ENCODE measurements at places on chromosomes 1 and 21.

DNA sequence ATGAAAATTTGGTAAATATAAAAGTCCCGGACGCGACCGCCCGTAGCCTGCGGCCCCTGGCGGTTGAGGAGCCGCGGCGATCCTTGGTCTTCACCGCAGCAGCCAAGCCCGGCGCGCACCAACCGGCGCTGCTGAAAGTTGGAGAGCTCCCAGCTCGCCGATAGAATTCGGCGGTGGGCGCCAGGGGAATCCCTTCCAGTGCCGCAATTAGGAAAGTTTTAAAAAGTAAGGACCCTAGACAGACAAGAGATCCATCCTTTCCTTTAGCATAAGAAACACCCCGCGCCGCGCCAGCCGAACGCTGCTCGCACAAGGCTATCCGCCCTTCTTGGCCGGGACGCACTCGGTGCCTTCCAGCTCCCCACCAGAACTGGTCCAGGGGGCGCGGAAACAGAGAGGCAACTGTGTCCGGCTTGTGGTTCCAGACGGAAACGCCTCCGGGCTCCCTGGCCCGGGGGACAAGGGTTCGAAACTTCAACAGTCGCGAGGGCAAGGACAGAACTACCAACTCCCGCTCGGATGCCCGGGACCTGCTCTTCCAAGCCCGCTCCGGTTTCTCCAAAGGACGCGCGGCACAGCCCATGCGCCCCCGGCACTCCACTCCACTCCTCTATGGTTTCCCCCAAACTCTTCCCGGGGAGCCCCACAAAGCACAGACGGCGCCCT, 1.7 kb downstream of the FAM78B start:
- DNase-seq: no peak

GRCh38 chr1:233295237-233295974, at the start of gene PCNX2:
PCNX2 (minus strand) TSS chr1:233295725; CDS start chr1:233295478, 247 bp downstream.
- peak; percentile 81 for DNase-seq

DNA sequence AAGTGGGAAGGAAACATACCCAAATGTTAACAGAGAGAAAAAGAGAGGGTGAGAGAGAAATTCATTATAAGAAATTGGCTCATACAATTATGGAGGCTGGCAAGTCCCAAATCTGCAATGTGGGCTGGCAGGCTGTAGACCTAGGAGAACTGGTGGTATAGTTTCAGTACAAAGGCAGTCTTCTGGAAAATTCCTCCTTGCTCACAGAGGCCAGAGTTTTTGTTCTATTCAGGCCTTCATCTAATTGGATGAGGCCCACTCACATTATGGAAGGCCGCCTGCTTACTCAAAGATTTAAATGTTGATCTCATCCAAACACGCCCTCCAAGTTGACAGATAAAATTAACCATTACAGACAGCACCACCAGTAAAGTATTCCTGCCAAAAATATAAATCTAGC, 36.1 kb upstream of the CAPZB start:
- DNase-seq: no peak

GRCh38 chr1:119336848-119337247, 31.7 kb upstream of the HAO2 start:
- DNase-seq: no peak

- no peak for DNase-seq
These were observed 11.7 kb upstream of the SYPL2 start for GRCh38 chr1:109454497-109455133.

DNA sequence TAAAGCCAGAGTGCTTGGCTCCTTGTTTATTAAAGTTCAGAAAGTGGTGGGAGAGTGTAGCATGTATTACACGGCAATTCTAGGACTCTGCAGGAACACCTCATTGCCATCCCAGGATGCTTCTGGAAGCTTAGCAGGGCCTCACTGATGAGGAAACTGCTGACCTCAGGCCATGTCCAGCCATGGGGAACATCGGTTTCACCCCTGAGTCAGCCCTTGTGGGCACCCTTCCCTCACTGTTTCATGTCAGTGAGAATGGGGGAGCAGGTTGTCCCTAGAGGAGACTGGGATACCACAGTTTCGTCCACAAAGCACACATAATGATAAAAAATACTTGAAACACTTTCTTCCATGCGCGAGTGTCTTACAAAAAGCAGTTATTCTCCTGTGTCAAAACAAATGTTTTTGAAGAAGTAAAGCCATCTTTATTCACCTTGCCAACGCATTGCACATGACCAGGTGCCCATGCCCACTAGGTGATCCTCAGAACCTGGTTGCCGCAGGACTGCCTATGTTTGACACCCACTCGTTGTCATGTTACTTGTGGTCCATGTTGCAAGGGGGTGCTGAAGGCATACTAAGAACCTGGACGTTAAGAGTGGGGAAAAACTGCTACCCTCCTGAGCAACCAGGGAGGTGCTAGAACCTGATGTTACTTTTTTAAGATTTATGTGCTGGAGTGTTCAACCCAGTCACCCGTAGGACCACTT, 41.2 kb upstream of the TTC22 start:
- DNase-seq: no peak

DNA sequence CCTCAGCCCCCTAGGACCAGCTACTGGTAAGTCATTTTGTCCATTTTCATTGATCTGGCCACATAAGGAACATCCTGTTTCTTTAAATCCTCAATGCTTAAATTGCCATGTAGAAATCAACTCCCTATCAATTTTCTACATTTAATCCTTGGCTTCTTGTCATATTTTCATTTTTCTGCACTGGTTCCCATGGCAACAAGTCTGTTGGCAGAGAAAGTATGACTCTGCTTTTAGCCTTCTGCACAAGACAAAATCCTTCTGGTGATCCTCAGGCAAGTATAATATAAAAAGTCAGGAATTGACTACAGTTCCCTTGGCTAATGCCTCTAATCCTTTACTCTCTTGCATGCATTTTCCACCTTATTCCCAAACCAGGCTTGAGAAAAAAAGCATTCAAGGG, 65.0 kb downstream of the LRRC40 start:
- DNase-seq: no peak

GRCh38 chr1:98969798-98970490, 34.7 kb downstream of the PLPPR5 start:
- DNase-seq: no peak

- DNase-seq: peak; percentile 68
These were observed at the start of gene SAMD11 for GRCh38 chr1:923131-923990. SAMD11 (plus strand) TSS chr1:923923; CDS start chr1:924432, 509 bp downstream.

DNA sequence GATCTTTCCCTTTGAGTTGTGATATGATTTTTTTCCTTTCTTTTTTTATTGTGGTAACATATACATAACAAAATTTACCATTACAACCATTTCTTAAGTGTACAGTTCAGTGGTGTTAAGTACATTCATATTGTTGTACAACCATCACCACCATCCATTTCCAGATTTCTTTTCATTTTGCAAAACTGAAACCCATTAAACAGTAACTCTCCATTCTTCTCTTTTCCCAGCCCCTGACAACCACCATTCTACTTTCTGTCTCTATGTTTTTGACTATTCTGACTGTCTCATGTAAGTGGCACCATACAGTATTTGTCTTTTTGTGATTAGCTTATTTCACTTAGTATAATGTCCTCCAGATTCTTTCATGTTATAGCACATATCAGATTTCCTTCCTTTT, 30.3 kb downstream of the CEP350 start:
- DNase-seq: no peak

GRCh38 chr21:37367703-37368540, 1.3 kb downstream of the DYRK1A start:
- DNase-seq: no peak

- DNase-seq: no peak
These were observed 4.3 kb downstream of the GALNT2 start for GRCh38 chr1:230071316-230071715.

DNA sequence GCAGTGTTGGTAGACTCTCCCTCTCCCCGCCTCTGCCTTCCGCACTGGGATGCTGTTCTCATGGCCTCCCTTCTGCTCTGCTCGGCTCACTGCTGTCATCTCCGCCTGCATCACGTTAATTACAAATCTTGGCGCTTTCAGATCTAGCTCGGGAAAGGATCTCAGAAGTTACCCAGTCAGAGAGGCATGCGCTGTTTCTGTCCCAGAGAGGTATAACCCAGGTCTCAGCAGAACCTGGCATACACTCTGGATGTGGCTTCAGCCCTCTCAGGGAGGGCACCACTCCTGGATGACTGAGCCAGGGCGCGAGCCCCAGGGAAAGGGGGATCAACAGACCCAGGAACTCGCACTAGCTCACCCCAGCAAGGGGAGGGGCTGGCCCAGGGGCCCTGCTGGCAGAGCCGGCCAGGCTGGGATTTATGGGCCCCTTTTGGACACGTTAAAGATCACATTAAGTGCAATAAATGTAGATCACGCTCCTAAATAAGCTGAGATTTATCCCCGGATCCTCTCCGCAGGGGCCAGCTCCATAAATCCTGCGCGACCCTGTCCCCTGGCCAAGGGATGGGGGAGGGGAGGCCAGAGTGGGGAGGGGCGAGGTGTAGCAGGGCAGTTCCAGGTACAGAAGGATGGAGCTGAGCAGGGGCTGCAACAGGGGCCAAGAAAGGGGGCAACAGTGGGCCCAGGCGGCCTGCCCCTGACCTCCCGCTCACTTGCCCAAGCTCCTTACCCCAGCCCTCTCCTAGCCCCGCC, 101.3 kb upstream of the ZBTB40 start:
- no peak for DNase-seq

DNA sequence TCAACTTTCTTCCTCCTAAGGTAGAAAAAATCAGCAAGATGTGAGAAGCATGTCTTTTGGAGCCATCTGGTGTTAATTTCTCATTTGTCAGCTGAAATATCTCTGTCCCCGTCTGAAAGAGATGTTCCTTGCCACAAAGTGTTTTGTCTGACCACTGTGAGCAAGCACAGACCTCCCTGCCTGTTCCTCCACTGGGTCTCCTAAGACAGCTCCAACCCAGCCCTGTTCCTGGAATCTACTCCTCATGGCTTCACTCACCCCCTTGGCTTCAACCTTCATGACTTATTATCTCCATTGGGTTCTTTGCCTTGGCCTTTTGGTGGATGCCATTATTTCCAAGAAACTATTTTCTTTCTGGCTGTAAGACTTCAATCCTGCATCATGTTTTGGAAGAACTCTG, 65.7 kb upstream of the CACHD1 start:
- no peak for DNase-seq

GRCh38 chr1:16921391-16922185, at the start of gene CROCC:
CROCC (plus strand) TSS chr1:16921931; CDS start chr1:16922019, 88 bp downstream.
- DNase-seq: peak; percentile 74

- DNase-seq: no peak
These were observed 119.8 kb upstream of the SLC25A33 start for GRCh38 chr1:9419369-9420041.

- no peak for DNase-seq
These were observed 271.4 kb downstream of the TBX15 start for GRCh38 chr1:118716775-118717174.

GRCh38 chr21:31530364-31530763, 129.1 kb upstream of the SOD1 start:
- no peak for DNase-seq

DNA sequence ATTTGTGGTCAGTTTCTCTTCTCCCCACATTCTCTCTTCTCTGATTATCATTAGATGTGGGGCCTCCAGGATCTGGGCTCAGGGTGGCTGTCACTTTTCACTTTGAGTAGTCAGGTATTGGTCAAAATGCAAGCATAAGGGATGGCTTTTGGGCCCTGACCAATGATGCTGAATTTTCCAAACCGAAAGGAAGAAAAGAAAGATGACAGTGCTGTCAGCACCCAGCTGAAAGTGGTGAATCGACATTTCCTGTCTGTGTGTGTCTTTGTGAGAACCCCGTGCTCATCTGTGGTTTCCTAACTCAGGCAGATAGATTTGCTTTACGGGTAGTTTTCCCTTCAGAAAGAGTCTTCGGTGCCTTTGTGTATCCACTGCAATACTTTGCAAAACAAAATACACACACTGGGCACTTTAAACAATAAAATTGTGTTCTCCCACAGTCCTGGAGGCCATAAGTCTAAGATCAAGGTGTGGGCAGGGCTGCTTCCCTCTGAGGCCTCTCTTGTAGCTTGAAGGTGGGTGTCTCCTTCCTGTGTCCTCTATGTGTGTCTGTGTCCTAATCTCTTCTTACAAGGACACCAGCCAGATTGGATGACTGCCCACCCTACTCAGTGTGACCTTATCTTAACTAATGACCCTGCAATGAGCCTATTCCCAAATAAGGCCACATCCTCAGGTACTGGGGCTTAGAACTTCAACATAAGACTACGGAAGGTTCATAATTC, 274.8 kb upstream of the AJAP1 start:
- DNase-seq: no peak

DNA sequence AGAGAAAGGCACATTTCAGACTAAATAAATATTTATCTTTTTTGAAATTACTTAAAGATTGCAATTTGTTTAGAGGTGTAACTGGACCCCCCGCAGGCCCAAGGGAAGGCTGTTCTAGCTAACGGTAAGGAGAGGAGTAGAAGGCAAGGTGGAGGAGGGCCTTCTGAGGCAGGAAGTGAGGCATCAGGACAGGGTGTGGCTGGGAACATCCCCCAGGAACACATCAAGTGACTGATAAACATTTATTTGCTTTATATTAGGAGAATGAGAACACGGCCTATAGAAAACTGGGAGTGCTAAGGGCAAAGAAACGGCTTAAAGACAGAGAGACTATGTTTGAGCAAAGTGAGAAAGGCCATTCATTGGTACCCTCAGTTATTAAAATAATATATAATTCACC, 23.2 kb downstream of the HIVEP3 start:
- DNase-seq: no peak

DNA sequence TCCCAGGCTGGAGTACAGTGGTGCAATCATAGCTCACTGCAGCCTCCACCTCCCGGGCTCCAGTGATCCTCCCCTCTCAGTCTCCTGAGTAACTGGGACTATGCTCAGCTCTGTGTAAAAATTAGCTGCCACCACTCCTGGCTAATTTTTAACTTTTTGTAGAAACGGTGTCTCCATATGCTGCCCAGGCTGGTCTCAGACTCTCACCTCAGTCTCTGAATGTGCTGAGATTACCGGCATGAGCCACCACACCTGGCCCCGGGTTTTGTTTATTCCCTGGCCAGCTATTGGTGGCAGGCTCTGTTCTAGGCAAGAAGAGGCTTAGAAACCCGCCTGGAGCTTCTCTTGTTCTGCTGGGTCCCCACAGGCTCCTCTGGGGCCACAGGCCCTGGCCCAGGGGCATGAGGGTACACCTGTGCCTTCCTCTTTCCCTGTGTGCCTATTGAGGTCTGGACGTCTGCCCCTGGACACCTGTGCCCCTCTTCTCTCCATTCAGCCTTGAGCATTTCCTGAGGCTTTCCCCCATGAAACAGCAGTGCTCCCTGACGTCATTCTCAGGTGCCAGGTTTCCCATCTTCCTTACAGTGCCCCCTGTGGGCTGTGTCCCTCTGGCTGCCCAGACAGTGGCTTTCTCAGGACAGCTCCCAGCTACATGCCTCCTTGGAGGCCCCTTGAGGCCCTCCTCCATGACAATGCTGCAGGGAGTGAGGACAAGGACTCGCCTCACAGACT, 57.5 kb downstream of the PCP4 start:
- no peak for DNase-seq

- DNase-seq: no peak
These were observed 101.9 kb upstream of the ZNF644 start for GRCh38 chr1:91123773-91124172.

All from NCI-H1436 (cell line).